NCI-H460 (cell line): ENCODE measurements at places on chromosomes 3 and 15.

- no peak for DNase-seq
These were observed 90.5 kb upstream of the DAZL start for GRCh38 chr3:16695710-16696109.

DNA sequence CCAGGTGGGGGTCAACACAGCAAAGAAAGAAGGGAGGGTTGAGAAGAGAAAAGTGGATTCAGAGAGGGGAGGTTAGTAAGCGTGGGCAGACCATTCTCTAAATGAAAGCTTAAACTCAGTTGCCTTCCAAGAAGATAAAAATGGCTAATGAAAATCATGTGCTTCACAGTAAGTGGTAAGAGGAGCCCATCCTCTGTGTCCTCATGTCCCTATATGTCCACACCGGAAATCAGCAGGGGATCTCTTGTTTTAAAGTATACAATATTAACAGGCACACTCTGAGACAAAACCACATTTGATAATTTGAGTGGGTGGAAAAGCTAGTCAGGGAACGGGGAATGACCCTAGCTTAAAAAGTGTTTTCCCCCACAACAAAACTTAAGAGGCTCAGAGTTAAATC is 4.4 kb upstream of the FOXP1 start:
- DNase-seq = no peak

DNA sequence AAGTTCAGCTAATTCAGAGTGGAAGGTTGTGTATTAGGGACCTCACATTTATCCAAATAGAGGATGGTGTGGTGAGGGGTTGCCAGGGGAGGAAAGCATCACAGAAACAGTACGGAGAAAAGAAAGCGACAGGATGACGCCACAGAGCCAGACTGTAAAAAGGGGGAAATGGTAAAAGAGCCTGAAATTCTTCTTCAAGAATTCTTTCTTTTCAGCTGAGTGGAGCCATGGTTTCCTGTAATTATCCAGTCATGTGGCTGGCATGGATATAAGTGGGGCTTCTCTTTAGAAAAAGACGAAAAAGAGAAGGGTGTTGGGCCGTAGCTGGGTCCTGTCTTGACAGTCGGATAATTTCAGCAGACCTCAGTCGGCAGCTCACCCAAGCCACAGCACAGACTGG is 24.5 kb upstream of the PSMD6 start:
- no peak for DNase-seq

DNA sequence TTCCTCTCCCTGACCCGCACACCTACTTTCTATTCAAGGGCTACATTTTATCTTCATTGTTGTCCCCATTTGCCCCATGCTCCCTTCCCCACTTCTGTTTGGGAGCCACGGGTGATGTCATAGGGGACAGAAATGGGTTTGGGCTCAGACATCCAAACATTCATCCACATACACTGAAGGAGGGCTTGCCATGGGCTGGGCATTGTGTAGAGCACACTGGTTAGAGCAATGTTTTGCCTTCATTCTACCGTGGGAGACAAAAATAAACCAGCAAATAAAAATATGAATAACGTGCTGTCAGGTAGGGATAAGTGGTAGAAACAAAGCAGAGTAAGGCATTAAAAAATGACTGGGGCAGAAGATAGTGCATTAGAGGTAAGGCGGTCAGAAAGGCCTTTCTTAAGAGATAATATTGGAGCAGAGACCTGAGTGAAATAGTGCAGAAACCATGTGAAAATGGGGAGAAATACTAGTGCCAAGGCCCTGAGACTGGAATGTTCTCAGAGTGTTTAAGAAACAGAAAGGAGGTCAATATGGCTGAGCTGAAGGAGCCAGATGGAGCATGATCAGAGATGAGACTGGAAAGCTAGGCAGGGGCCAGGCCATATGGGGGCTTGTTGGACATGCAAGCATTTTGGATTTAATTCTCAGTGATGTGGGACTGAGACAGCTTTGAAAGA is 40.9 kb upstream of the CLSTN2 start:
- no peak for DNase-seq

DNA sequence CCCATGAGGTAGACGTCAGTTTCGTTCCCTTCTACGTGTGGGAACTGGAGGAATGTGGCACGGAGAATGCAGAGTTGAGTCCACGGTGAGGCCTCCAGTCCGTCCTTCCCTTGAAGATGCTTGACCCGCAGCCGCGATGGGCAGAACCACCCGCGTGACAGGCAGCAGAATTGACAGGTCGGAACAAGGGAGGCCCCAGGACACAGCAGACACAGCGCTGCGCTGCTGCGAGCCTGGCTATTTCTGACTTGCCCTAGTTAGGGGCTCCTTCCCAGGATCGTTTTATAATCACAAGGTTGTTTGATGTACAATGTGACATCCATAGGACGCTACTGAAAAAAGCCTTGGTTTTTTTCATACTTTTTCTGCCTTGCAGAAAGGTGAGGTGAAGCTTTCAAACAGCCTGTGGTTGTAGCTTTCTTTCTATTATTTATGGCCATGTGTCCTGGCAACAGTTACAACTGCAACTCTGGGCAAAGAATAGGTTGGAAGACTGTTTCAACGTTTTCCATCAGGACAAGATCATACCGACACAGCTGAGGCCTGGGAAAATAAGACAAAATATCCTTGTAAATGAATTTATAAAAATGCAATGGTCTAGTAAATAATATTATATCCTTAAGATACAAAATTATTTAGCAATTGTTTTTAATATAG is 9.6 kb upstream of the TMEM41A start:
- DNase-seq = no peak

GRCh38 chr3:36862076-36862755 is 82.6 kb downstream of the TRANK1 start:
- DNase-seq = no peak

DNA sequence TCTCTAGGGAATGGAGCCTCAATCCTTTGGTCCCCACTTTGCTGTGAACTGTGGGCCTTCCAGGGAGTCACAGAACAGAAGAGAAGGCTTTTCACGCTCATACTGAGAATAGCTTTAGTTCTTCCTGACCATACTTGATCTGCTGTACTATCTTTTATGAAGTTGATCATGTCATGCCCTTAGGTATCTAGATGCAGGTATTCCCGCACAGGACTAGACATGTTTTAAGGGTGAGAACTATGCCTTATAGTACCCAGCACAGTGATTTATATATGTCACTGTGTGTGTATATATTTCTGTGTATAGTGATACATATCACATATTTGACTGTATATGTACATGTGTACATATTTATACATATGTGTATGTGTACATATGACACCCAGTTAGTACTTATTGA is 358.4 kb upstream of the SEMA6D start:
- no peak for DNase-seq

DNA sequence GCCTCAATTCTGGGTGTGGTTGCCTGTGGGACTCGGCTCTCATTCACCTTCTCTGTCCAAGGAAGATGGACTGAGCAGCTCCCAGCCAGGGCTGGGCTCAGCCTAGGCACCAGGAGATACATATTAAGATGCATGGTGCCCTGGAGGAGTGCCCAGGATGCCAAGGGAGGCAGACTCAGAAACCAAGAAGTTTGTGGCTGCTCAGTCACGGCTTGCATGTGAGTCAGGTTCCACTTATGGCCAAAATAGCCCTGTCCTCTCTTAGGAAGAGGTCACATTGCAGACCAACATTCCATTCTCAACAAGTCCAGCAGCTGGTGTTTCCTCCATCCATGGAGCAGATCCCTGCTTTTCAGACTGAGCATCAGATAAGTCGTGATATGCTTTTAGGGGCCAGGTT is 21.8 kb downstream of the CDCP1 start:
- DNase-seq = peak; percentile 65

DNA sequence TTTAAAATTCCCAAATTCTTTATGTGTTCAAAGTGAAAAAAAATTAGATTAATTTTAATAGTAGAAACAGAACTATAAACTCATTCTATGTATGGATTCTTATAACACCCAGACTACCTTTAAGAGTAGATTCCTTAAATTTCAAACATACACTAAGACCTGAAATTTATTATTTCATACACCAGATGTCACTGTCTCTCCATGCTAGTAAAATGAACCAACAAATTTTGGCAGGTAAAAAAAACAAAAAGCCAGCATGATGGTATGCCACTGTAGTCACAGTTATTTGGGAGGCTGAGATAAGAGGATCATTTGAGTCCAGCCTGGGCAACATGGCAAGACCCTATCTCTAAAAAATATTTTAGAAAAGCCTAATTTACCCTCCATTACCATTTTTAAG is 461.3 kb upstream of the NAALADL2 start:
- DNase-seq = no peak

- no peak for DNase-seq
These were observed 3.3 kb upstream of the THSD4 start for GRCh38 chr15:71111950-71112349.

DNA sequence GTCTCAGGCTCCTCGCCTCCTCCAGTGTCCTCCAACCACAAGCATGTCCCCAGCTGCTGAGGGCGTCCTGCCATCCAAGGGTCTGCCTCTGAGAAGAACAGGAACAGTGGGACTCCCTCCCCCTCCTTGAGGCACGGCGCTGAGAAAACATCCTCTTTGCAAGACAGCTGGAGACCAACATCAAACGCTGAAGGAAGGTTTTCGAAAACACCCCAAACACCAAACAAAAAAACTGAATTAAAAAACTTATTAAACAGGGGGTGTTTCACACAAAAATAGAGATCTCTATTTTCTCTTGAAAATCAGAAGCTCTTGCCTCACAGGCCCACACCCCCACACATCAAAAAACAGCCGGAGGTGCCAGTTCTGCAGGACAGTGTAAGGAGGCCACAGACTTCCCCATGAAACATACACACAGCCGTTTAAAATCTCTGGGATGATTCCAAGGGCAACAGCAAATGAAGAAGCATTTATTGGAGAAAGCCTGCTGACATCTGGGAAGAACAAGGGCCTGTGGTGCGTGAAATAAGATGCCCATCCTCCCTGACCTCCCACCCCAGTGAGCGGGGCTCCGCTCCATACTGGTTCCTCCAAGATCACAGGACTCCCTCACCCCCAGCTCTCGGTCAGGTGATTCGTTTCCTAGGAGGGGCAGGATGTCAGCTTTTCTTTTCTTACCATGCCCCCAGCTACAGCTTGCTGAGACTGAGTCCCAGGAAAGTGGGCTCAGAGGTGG is 71.3 kb downstream of the NUP210 start:
- DNase-seq = no peak

DNA sequence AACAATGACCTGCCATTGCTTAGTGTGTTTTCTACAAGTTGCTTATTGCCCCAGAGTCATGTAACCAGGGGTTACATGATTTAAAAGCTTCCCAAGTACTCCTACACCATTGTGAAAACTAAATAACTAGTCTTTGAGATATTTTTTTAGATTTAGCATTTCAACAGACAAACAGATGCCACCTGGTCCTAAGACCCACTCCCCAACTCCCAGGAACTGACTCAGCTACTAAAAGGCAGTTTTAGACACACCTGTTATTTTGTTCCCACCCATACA is 28.1 kb upstream of the KBTBD12 start:
- DNase-seq = no peak

GRCh38 chr3:111619833-111620232 is 24.7 kb upstream of the ZBED2 start:
- DNase-seq = no peak

DNA sequence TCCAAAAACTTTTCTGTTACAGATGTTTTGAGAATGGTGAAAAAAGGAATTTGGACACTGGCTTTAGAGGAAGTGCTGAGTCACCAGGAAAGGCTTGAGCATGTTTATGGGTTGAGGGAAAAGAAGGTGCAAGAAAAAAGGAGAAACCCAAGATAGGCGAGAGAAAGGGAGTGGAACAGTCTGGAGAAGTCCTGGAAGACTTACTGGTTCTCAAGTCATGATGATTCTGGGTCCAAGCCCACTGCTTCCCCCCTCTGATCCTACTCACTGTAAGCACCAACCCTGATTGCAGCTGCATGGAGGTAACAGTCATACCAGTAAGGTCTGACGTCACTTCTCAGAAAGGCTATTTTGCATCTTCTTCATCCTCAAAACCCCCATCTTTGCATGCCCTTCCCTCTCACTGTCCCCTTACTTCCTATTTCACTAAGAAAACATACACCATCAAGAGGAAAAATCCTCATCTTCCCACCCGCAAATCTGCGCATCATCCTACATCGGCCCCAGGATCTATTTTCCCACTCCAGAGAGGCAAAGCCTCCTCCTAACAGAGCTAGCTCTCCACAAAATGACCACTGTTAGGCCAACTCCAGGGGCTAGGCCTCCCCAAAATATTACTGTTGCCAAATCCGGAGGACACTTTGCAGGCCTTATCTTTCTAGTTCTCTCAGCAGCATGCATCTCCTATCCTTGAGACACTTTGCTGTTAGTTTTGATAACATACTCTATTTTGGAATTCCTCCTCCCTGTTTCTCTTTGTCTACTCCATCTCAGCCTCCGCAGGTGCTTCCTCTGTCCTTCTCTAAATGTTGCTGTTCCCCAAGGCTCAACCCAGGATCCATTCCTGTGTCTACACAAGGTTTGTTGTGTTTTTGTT is 3.2 kb upstream of the ATP13A3 start:
- no peak for DNase-seq

GRCh38 chr3:57093971-57094535 is 33.6 kb downstream of the SPATA12 start:
- DNase-seq = no peak

DNA sequence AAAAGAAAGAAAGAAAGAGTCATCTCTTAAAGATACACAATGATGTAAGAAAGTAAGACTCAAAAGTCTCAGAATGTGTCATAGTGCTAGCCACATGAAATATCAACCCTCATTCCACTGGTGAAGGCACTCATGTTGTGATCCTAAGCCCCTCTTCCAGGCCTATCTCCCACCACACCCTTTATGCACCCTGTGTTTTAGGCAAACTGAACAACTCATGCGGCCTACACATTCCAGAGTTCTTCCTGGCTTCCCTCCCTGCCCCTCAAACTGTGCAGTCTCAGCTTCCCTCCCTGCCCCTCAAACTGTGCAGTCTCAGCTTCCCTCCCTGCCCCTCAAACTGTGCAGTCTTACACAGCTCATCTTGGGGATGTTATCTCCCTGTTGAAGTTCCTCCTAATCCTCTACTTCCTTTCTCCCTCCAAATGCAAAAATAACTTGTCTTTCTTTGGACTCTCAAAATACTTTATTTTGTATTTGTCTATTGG is 69.0 kb upstream of the FNDC3B start:
- DNase-seq = no peak

DNA sequence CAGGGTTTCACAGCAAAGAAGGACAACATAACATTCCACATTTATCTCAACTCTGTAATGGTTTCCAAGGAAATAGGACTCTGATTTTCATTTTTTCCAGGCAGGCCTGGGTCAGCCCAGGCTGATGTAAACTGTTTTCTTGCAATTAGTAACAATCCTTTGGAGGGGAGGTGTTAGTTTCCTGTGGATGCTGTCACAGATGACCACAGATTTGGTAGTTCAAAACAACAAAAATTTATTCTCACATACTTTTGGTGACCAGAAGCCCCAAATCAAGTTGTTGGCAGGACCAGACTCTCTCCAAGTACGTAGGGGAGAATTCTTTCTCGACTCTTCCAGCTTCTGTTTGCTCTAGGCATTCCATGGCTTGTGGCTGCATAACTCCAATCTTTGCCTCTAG is 88.0 kb downstream of the EDEM1 start:
- no peak for DNase-seq

DNA sequence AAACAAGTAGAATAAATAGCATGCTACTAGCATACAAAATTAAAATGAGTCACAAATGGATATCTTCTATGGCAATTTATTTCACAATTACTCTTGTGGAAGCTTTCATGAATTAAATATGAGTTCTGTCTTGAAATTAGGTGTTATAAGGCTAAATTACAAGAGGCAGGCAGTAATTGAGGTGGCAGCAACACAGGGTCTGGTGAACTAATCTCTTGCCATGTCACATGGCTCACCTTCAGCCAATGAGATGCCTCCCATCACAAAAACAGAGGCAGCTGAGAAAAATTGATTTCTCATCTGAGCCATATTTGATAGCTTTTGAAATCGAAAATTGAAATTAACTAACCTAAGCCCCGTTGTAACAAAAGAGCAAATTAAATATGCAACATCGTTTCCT is 268.8 kb downstream of the NR2F2 start:
- no peak for DNase-seq
